ENCODE measurements at places on chromosomes 11 and 22.
A peak's percentile ranks its signal among the peaks of the same experiment; 100 is the strongest.

- no peak for DNase-seq
These were observed 3.0 kb downstream of the TTC12 start for GRCh38 chr11:113317339-113317738.

DNA sequence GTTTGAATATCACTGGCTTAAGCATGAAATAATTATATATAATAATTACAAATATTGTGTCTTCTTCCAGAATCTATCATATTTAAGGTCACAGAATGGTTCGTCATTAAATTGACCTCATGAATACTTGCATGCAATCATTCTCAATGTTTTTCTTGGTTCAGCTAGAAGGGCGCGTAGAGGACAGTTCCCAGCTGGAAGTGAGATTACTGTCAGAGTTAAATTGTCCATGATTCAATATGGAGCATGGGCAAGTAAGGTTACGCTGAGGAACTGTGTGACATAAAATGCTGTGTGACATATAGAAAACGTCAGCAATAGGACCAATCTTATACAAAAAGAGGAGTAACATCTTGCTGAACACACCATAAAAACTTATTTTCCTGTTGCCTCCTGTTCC is 2423.5 kb upstream of the RAG2 start:
- DNase-seq: no peak

- DNase-seq: no peak
These were observed 649 bp downstream of the PRRG4 start for GRCh38 chr11:32830413-32830738.

DNA sequence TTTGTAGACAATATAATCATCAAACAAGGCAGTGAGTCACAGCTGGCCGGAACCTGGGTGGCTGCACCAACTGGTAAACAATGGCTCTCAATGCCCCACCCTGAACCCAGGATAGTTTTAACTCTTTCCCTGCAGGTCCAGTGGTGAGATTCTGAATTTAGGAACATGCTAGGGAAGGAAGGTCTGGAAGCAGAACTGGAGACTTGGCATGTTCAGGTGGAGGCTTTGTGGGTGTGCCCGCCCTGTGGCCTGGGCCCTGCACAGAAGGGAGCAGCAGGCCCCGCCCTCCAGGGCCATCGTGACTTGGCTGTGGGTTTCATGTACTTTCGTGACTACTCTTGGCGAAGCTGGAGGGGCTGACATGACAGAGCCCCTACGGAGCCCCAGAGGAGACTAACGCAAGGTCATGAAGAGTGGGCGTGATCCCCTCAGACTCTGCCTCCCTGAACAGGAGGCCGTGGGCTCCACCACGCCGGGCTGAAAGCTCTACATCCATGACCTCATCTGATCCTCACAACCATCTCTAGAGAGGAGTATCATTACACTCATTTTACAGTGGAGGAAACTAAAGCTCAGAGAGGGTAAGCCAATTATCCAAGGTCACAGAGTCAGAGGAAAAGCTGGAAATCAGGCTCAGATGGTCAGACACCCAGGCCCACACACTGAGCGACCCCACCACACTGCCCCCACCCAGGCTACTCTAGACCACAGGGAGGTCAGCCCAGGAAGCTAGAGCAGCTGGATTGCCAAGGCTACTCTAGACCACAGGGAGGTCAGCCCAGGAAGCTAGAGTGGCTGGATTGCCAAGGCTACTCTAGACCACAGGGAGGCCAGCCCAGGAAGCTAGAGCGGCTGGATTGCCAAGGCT is 27.3 kb downstream of the MAFF start:
- DNase-seq: peak; percentile 7

DNA sequence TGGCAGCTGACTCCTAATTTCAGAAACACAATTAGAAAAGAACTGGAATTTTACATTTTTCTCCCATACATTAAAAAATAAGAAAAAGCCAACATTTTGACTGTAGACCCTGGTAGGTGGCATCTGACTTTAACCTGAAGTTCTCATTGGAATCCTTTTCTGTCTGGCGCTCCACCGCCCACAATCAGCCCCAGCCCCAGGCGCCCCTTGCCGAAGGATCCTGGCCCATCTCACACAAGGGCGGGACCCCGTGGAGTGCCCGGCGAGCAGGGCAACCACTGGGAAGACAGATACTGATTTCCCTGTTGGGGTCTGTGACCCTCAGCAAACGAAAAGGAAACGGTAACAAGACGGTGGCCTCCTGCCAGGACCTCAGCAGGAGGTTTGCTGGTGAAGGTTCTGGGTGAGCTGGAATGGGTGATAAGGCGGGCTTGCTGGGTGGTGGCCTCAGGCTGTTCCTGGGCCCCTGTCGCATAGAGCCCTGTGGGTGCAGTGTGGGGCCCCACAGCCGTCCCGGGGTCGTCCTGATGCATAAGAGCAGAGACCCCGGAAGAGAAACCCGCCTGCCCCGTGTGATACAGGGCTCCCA is 15.7 kb downstream of the TSPO start:
- no peak for DNase-seq

- no peak for DNase-seq
These were observed 19.8 kb upstream of the PPP2R1B start for GRCh38 chr11:111785886-111786412.

DNA sequence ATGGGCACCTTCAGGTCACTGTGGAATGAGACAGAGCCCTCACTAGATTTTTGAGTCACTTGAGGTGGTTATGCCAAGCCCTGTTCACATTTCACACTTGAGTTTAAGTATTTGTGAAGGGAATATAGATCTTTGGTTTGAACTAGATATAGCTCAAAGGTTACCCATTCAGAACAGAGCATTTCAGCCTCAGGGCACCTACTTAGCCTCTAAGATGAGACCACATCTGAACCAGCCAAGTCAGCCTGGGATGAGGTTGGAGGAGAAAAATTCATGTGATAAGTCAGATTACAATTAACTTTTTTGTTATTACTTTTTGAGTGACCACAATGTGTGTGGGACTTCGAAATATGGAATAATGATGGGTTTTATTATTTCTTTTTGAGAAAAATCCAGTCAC is 127.8 kb downstream of the TEAD1 start:
- no peak for DNase-seq

- no peak for DNase-seq
These were observed 39.4 kb upstream of the NUP50 start for GRCh38 chr22:45124176-45124847.

GRCh38 chr22:23364389-23364788 is 184.1 kb downstream of the BCR start:
- no peak for DNase-seq

GRCh38 chr11:121418625-121419114 is 33.4 kb upstream of the SORL1 start:
- DNase-seq: peak; percentile 17

DNA sequence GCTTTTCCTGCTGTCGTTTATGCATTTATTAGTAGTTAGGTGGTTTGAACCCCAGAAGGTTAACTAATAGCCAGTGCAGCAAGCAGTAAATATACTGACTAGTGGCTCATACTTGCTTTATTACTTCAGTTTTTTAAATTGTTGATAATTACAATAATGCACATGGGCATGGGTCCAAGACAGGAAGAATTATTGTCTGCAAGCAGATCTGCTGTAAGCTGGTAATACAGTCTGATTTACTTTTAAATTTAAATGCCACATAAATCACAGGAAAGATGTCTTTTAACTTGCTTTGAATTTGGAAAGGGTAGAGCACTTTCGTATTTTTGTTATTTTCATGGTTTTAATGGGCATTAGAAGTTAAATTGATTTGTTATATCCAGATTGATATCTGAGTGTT is 27.1 kb downstream of the APLP2 start:
- DNase-seq: no peak

- DNase-seq: no peak
These were observed 1.6 kb upstream of the PHLDA2 start for GRCh38 chr11:2930704-2931419.

GRCh38 chr11:28618416-28618815 is 510.2 kb downstream of the METTL15 start:
- DNase-seq: no peak

DNA sequence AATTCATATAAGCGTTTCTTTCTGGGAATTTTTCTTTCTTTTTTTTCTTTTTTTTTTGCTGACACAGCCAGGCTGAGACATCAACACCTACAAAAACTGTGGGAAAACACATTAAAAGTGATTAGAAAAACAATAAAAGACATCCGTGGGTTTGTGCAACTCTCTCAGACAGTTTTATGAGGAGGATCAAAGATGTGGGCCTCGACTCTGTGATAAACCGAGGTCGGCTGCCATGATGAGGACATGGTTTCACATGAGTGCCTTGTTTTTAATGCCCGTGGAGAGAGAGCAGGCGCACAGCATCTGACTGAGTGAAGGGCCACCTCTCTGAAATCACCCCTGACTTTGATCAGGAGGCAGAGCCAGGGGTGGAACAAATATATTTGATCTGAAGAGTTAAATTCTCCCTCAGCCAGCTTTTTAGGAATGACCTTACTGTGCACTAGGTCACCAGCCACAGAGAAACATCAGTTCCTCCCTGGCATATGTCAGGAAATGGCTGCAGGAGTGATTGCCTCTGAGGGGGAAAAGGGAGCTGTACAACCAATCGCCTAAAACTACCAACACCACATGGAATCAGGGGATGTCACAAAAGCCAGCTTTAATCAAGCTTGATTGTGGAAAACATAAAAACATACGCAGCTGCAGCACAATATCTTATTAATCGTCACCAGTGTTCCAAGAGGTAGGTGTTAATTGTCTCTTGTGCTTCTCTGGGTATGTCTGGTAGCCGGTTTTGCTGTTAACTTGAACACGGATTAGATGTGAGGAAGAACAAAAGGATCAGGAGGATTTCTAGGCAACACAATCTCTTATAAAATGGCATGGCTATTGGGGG is 164.7 kb downstream of the MAML2 start:
- DNase-seq: no peak

- DNase-seq: no peak
These were observed 15.0 kb upstream of the APOA1 start for GRCh38 chr11:116852261-116853031.

Data from SHP77 (cell line).